EH (cell line): ENCODE measurements at places on chromosomes 13 and 19.

DNA sequence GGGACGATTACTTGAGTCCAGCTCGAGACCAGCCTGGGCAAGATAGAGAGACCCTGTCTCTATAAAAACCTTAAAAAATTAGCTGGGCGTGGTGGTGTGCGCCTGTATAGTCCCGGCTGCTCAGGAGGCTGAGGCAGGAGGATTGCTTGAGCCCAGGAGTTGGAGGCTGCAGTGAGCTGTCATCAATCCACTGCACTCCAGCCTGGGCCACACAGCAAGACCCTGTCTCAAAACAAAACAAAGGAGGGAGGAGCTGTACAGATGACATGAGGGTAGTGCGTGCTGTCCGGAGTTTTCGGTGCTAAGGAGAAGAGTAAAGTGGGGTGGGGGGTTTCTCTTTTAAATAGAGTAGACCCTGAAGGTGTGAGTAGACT, 22.6 kb downstream of the HDGFL2 start:
- DNase-seq = no peak

DNA sequence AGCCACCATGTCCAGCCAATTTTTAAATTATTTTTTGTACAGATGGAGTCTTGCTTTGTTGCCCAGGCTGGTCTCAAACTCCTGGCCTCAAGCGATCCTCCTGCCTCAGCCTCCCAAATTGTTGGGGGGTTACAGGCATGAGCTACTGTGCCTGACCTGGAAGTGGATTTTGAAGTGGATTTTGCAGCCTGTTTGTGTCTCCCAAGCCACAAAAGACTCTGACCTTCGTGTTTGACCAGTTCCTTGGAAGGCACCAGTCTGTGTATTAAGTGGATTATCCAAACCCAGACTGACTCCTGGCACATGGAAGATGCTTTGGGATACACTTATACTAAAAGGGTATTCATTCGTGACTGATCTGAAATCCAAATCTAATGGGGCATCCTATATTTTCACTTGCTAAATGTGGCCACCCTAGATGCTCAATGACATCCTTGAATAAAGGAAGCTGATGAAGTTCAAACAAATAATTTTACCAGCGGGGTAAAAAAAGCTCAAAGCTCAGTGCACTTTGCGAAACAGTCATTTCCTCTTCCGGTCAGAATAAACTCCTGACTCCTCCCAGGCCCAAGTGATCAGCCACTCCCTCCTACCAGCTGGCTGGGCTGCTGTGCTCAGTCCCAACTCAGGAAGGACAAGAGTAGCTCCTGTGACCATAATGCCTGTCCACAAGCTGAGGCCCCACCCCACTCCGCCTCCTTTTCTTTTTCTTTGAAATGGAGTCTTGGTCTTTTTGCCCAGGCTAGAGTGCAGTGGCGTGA, 32.6 kb upstream of the GATAD2A start:
- peak; percentile 72 for DNase-seq

DNA sequence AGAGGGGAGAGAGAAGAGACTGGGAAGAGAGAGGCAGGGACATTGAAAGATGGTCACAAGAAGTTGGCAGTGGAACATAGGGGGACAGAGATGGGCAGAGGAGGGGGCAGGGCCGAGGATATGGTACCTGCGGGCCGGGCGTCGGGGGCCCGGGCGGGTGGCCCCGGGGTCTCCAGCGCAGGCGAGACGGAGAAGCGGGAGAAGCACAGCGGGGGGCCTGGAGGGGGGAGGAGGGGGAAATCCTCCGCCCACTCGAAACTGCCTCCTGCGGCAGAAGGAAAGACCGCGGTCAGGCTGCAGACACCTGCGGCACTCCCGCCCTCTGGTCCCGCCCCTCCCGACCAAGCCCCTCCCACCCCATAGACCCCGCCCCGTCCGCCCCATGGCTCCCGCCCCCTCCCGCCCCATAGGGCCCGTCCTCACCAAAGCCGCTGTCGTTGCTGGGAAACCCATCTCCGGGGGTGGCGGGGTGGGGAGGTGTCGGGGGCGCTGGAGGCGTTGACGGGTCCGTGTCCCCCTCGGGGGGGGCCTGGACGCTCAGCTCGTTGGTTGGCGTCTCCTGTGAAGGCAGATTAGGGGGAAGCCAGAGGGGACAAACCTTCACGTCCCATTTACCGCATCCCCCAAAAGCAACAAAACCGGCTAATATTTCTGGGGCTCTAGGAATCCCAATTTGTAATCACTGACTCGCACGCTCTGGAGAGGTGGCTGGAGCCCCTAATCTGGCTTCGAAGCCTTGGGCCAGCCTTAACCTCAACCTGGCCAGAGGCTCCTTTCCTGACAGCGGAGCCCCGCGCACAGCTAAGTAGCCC, 20.4 kb downstream of the LMTK3 start:
- DNase-seq = no peak

DNA sequence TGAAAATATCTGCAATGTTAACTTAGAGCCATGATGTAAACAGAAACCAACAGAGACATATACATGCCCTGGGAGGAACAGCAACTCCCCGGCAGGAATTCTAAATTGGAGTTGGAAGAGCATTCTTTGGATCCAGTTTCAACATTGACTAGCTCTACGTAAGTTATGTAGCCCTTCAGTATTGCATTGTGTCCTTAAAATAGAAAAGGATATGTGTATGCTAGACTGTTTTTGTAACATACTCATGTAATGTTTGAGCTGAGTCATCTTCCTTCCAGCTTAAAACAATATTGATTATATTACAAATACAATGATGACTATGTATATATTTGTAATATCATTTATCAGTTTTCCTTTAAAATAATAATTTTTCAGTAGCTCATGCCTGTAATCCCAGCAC, 1422.2 kb upstream of the PCDH20 start:
- no peak for DNase-seq

- DNase-seq = no peak
Measured at GRCh38 chr19:2197270-2197669, 33.5 kb downstream of the DOT1L start.

DNA sequence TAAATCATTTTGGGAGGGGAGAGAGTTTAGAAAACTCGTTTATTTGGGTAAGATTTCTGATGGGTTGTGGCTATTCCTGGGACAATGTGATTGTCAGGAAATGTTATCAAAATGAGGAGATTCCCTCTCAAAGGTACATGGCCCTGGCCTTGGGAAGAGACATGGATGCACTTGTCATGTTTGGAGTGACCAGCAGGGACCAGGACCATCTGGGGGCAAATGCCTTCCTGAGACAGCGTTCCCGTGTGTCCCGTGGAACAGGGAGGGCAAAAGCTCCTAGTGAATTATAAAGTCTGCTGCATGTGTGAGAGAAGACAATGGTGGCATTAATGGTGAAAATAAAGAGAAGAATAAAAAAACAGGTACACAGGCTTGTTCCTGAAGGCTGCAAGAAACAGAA, 317.3 kb downstream of the ZNF536 start:
- DNase-seq = no peak

DNA sequence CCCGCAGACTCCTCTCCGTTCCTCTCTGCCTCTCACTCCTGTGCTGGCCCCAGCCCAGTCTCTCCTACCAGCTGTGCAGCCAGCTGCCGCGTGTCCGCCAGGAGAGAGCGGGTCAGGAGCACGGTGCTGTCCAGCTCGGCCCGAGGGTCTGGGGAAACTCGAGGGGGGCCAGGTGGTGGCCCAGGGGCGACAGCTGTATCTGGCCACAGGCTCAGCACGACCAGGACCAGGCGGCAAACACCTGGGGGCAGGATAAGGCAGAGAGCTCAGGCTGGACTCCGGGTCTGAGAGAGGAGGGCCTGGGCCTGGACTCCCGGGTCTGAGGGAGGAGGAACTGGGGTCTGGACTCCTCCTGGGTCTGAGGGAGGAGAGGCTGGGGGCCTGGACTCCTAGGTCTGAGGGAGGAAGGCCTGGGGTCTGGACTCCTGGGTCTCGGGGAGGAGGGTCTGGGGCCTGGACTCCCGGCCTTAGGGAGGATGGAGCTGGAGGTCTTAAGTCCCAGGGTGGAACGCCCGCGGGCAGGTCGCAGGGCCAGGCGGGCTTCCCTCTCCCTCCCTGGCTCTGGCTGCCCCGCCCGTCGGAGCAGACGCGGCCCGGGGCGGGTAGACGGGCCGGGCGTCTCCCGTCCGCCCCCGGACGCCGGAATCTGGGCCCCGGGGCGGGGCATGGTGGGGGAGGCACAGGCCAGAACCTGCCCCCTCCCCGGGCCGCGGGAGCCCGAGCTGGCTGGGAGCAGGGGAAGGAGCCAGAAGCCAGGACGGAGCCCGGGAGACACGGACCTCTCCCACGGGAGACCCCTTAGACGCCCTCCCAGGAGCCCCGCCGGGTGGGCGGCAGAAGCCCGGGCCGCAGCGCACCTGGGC, 1.3 kb downstream of the IL11 start:
- DNase-seq = peak; percentile 74

- peak; percentile 33 for DNase-seq
Measured at GRCh38 chr13:21971662-21972621, 301.1 kb downstream of the FGF9 start.

GRCh38 chr19:5078182-5078581, 109.3 kb downstream of the KDM4B start:
- no peak for DNase-seq

DNA sequence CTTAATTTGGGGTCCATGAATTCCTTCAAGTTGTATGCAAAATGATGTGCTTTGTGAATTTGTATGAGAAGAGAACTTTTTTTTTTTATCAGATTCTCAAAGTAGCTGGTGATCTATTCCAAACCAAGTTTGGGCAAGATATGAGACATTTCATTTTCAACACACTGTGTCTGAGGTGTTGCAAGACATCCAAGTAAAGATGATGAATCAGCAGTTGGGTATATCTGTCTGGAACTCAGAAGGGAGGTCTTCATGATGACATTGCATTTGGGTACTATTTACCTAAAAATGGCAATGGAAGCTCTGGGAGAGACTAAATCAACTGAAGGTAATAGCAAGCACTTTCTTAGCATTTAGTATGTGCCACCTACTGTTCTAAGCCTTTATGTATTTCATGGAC, 2.8 kb downstream of the FAM124A start:
- DNase-seq = no peak
